ENCODE measurements at places on chromosomes 5 and 9.

- DNase-seq = no peak
Observed at GRCh38 chr9:16612627-16613026, 257.8 kb downstream of the BNC2 start.

DNA sequence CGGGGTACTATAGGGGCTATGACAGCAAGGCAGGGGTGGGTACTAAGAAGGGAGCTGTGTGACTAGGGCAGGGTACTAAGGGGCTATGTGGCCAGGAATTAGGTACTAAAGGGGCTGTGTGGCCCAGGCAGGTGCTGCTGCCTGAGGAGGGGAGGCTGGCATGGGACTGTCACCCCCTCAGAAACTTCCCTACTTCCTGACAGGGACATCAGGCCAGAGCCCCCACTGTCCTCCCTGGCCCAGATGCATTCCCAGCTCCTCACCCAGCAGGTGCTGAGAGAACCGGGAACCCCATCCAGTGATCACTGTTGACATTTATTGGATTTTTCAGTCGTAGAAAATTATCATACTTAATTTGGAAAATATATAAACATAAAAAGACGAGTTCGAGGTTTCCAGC, 26.6 kb downstream of the IRX2 start:
- DNase-seq = no peak

GRCh38 chr5:89729623-89730301, 679.8 kb downstream of the CETN3 start:
- no peak for DNase-seq

GRCh38 chr5:131289738-131290137, 25.9 kb downstream of the CDC42SE2 start:
- DNase-seq = no peak

DNA sequence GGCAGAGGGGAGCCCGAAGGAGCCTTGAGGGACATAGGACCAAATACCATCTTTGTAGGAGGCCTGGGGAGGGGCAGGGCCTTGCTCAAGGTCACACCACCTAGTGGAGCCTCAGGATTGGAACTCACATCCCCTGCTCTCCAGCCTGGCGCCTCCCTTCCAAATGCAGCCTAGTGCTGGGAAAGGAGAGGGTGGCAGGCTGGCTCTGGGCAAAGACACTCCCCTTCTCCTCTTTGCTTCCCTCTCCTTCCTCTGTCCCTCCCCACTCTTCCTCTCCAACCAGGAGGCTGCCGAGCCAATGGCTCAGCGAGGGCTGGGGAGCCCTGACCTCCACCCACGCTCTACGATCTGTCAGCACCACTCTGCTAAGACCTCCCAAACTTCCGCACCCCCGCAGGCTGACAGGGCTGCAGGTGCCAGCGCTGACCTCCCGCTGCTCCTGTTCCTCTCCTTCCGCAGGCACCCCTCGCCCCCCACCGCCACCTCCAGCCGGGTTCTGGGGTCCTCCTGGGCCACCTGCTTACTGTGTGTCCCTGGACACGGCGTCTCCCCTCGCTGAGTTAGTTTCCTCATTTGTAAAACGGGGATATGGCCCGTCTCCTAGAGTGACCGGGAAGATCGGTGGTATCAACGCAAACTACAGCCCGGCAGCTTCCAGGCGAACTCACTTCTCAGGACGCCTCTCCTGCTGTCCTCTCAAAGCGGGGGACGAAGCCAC, 52.9 kb downstream of the C9orf50 start:
- DNase-seq = no peak

DNA sequence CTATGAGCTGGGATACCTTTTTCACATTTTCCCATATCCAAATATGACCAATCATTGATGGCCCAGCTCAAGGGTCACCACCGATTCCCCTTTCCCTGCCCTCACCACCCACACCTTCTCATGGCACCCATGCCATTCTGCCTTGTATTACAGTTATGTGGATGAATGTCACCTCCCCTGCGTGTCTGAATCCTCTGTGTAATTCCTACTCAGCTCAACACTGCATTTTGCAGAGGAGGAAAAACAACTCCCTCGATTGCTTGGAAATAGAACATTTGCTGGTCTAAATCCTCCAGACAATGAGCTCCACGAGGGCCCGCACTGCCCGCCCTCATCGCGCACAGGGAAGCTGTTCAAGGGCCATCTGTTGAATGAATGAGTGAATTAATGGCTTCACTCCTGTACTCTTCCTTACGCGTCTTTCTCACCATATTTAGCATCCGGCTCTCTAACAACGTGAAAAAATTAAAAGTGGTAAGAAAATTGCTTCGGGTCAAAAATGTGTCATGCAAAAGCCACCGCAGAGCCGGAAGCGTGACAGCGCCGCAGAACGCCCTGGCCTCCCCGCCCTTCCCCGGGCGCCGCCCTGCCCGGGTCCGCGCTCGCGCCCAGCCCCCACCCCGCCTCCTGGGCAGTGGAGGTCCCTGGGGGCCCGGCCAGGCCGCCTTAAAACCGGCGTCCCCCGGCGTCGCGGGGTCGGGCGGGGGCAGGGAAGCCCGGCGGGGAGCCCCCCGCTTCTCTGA, 704 bp downstream of the SUSD1 start:
- no peak for DNase-seq

DNA sequence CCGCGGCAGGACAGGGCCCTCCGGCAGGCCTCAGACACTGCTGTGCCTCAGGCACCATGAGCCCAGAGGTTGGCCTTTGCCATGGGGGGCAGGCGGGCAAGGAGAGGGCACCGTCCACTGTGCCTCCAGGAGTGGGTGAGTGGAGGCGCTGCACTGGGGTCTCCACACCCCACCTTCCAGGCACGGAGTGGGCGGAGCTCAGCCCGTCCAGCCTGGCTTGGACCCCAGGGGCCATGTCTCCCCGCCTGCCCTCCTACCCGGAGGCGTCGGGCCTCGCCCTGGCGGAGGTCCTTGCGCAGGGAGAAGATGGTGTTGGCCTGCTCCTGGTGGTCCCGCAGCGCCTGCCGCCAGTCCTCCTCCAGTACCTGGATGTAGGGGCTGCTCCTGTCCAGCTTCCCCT, 3.4 kb downstream of the CARD9 start:
- no peak for DNase-seq

DNA sequence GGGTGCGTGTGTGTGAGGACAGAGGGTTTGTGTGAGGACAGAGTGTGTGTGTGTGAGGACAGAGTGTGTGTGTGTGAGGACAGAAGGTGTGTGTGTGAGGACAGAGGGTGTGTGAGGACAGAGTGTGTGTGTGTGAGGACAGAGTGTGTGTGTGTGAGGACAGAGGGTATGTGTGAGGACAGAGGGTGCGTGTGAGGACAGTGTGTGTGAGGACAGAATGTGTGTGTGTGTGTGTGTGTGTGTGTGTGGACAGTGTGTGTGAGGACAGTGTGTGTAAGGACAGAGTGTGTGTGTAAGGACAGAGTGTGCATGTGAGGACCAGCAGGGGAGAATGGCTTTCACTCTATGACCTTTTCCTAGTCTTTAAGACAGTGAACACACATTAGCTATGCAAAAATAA, 63.1 kb upstream of the UBAC1 start:
- no peak for DNase-seq

DNA sequence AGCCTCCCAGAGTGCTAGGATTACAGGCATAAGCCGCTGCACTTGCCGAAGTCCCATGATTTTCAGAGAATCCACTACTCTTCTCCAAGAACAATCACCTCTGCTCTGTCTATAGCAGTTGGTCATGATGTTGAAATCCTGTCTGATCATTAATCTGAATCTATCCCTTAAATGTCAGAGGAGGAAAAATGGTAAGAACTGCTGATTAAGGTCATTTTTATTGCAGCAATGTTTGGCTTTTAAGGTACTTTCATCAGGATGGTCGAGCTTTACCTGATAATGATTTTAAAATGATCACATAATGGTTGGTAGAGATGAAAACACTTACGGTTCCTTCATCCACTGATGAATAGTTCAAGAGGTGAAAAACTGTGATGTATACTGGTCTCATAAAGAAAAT, 968.6 kb downstream of the TLE4 start:
- no peak for DNase-seq

DNA sequence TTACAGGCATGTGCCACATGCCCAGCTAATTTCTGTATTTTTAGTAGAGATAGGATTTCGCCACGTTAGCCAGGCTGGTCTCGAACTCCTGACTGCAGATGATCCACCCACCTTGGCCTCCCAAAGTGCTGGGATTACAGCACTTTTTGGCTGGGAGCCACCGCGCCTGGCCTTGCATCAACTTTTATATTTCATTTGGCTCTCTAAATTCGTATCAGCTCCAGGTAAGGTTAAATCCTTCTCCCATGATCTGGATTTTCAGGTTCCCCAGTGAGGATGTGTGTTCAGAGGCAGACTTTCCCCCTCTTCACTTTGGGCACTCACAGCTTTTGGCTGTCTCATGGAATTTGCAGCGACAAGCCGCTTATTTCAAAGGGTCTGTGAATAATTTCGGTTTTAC, 16.8 kb upstream of the RNF38 start:
- DNase-seq = no peak

- no peak for DNase-seq
Observed at GRCh38 chr5:647727-648126, 35.6 kb downstream of the CEP72 start.

DNA sequence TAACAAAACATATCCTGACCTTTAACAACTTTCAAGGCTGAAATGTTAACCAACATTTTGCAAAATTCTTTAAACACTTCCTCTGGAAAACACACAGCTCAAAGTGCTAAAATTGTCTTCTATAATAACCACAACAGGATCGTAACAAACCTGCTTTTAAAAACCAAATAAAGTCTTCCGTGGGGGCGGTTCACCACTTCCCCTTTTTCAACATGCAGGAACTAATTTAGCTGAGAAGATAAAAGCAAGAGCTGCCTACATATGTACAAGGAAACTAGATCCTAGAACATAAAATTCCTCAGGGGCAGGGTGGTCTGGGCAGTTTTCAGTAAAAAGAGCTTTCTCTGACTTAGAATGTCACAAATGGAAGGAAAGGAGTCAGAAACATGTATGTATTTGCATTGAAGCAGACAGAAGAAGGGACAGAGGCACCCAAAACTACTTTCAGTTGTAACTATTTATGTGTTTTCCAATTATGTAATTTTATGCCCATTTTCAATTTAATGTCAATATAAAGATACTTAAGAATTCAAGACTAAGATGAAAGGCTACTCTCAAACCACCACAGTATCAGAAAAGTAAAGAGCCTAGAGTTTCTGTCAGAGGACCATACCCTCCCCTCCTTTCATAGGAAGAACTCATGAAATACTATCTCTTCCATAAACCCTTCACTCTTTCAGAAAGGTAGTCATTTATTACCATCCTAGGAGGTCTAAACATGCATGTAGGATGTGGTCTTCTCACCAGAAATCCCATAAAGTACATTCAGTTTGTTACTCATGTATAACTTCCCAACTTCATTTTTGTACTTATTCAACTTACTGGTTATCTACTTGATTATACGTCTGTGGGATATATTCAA, 185.9 kb upstream of the RASA1 start:
- no peak for DNase-seq

- DNase-seq = peak; percentile 62
Observed at GRCh38 chr9:106892632-106893031, 29.7 kb downstream of the ZNF462 start.

DNA sequence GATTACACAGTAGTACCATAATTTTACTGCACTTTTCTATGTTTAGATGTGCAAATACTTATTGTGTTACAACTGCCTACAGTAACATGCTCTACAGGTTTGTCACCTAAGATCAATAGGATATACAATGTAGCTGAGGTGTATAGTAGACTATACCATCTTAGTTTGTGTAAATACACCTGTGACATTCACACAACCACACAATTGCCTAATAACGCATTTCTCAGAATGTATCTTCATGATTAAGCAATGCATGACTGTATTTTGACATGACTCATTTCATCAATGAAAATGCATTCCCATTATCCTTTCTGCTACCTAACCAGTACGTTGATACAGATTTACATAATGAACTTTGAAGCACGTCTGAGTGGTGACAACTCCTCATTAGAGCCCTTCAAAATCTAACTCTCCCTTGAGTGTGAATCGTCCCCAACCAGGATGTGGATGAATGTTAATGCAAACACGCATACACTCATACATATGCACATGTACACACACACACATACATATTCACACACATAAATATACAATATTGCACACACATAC, 28.4 kb downstream of the GZMK start:
- no peak for DNase-seq

GRCh38 chr5:120657104-120657503, 193.0 kb downstream of the PRR16 start:
- DNase-seq = no peak

GRCh38 chr5:65020492-65020891, 251.8 kb downstream of the CWC27 start:
- no peak for DNase-seq

DNA sequence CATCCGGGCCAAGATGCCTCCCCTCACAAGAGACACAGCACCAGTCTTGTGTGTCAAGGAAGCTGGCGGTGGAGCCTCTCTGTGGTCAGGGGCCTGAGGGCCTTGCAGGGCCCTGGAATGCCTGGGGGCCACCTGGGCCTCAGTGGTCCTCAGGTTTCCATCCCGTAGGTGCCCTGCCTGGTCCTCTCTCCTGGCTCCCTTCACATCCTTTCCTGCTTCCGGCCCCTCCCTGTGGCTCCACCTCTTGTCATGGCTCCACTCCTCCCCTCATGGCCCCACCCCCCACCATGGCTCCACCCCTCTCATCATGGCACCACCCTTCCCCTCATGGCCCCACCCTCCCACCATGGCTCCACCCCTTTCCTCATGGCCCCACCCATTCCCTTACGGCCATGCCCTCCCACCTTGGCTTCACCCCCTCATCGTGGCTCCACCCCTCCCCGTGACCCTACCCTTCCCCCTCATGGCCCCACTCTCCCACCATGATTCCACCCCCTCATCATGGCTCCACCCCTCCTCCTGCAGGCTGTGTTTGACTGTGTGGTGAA, 175.8 kb downstream of the CACNA1B start:
- no peak for DNase-seq

GRCh38 chr5:59061377-59061776, 478.5 kb downstream of the RAB3C start:
- no peak for DNase-seq

GRCh38 chr5:126831156-126831555, 54.2 kb downstream of the LMNB1 start:
- DNase-seq = no peak

- no peak for DNase-seq
Observed at GRCh38 chr5:73793911-73794310, 167.9 kb downstream of the ARHGEF28 start.

DNA sequence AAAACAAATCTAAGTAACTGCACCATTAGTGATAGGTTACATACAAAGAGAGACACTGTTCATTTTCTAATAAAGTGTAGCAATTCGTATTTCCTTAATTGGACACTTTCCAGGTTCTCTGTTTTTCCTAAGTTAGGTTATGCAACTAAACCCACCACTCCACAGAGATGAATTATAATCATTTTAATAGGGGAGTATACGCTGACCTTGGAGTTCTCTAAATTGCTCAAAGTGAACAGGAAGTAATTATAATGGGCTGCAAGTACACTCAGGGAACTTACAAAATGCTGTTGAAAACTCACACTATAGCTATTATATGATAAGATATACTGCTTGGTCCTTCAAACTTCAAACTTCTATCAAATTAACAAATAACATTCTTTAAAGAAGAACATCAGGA, 18.2 kb upstream of the ADCY2 start:
- no peak for DNase-seq

DNA sequence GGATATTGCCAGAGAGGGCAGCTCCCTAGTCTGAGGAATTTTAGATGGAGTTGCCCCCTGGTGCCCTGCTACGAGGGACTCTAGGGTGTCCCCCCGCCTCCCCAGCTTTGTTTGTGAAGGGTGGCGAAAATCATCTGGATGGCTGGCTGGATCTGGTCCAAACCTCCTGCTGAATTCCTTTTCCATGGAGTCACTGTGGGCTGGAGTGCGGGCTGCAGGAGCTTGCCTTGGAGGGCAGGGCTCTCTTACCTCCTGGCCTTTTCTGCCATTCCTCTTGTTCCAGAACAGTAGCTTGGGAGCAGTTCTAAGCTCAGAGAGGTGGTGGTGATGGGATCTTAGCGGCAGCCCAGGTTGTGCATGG, 2.1 kb downstream of the SYNPO start:
- DNase-seq = no peak

Data from brain pericyte (primary cell).